AG20443 (cell line): ENCODE measurements at places on chromosomes 7 and 10.

GRCh38 chr10:99396471-99396870 lies 34.0 kb downstream of the GOT1 start:
- peak; percentile 25 for DNase-seq

DNA sequence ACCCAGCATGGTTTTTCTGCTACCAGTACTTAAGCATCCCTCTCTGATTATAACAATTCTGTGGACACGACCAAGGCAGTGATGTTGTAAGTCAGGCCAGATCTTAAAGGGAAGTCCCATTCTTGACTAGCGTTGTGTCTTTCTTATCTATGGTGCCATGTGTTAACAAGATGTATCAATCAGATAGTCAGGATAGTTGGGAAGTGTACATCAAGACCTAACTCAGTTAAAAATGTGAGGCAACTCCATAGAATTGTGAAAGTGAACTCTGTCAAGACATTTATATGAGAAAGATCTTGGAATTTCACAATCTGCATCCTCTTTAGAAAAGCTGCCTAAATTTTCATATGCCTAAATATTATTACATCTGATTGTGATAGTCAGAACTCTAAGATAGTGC lies 341.7 kb upstream of the SEMA3D start:
- DNase-seq: no peak

GRCh38 chr7:99190359-99191009 lies 17.4 kb downstream of the KPNA7 start:
- no peak for DNase-seq

GRCh38 chr7:105001652-105002184 lies 12.3 kb upstream of the KMT2E start:
- DNase-seq: no peak

DNA sequence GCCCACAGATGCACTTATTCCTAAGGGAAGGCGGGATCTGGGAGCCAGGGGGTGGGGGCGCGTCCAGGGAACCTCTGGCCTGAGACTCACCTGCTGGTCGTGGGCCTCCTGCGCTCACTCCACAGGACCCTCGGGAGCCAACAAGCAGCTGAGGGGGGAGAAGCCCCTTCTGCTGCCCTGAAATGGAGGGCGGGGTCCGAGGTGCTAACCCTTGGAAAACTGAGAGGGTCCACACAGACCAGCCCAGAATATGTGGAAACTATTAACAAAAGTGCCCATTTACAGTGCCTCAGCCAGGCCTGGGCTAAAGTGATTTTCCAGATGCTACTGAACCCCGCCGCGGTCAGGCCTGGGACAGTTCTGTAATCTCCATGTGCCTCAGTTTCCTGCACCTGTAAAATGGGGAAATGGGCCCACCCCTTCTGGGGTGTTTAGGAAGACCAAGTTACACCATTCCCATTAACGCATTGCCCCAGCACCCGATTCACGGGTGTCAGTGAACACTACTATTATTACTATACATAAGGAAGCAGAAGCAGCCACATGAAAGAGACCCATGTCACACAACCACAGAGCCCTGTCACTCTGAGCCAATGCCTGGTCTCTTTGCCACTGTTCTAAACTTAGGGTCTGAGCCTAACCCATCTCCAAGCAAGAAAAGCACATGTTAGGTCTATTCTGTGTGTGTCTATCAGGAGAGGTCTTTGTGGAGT lies 630 bp upstream of the VSTM4 start:
- no peak for DNase-seq

DNA sequence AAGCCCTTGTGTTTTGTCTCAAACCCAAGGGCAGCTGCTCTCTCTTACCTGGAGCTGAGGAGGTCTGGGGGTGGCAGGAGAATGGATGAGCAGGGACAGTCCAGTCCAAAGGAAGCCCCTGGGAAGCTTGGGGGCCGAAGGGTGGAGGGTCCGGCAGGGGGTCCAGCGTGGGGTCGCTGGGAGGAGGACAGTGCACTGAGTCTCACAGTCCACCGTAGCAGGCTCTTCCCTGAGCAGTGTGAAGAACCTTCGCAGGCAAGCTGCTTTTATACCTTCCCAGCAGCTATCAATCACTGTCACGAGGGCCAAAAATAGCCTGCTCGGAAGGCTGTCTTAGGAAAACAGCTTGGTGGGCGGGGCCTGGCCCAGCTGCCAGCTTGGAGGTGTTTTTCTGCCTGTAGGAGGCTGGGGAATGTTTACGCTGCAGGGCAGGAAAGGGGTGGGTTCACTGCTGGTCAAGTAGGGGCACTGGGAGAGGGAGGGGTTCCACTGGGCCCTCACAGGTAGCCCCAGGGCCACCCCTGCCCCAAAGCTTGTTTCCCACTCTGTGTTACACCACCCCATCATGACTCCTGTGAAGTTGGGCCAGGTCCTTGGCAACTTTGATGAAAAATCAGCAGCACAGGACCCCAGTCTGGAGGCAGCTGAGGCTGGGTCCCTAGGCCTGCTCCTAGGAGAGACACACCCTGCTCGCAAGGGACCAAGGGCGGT lies at the start of gene DEPP1:
DEPP1 (minus strand) TSS at position 240 of the 711 bp plus-strand sequence. CDS start 779 bp downstream, outside the sequence.
- DNase-seq: peak; percentile 77

DNA sequence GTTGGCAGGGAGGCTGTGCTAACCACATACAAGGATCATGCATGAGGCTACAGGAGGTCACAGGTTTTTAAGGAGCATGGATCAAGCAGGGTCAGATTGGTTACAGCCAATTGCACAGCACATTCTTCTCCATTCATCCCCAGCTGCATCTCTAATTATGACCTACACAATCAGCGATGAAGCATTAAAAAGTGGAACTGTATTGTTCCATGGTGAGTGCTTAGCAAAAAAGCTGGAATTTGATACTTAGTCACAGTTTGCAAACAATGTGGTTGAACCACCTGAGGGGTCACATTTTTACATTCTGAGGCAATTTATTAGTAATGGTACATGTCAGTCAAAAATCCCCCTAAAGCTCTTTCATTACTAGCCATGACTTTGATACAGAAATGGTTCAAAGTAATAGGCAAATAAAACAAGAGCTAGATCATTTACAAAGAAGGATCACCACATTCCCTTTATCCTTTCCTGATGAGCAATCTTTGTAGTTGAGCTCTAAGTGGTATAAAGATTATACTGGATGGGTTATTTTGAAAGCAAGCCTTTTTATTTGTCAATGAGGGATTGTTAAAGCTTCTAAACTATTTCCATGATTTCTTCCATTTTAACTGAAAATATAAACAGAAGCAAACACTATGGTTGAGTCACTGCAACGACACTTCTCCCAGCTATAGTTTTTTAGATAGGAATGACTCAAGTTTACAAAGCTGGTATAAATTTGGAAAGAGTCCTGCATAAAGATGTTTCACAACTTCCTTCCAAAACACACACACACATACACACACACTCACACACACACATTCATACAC lies 217.8 kb upstream of the SEMA3A start:
- peak; percentile 64 for DNase-seq

- no peak for DNase-seq
Measured at GRCh38 chr7:103630318-103630717, 184.3 kb upstream of the SLC26A5 start.

GRCh38 chr10:28874210-28874609 lies 196.9 kb downstream of the BAMBI start:
- no peak for DNase-seq

GRCh38 chr10:60446851-60447250 lies 57.2 kb upstream of the ANK3 start:
- DNase-seq: peak; percentile 17

DNA sequence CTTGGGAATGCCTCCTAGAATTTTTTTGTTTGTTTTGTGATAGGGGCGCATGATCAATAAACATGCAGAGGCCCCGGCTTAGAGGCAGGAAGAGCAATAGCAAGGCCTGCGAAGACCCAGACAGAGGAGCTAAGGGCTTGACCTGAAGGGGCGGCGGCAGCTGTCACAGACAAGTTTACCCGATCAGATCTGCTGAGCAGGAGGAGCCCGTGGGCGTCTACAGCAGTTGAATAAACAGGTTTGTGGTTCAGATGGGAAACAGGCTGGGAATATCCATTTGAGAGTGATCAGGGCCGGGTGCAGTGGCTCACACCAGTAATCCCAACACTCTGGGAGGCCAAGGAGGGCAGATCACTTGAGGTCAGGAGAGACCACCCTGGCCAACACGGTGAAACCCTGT lies 126.0 kb upstream of the CALN1 start:
- no peak for DNase-seq

- DNase-seq: no peak
Measured at GRCh38 chr10:74674927-74675326, 151.5 kb upstream of the KAT6B start.

- peak; percentile 63 for DNase-seq
Measured at GRCh38 chr7:140621401-140622021, 19.1 kb downstream of the DENND2A start.

GRCh38 chr7:20244334-20245120 lies 27.3 kb upstream of the MACC1 start:
- DNase-seq: no peak

GRCh38 chr7:32022966-32023365 lies 47.2 kb downstream of the PDE1C start:
- DNase-seq: no peak

- no peak for DNase-seq
Measured at GRCh38 chr10:47240173-47240572, 59.8 kb upstream of the GDF10 start.

GRCh38 chr10:15588151-15588550 lies 131.6 kb downstream of the ITGA8 start:
- DNase-seq: no peak

GRCh38 chr7:70215491-70215890 lies 617.2 kb downstream of the AUTS2 start:
- DNase-seq: peak; percentile 65

DNA sequence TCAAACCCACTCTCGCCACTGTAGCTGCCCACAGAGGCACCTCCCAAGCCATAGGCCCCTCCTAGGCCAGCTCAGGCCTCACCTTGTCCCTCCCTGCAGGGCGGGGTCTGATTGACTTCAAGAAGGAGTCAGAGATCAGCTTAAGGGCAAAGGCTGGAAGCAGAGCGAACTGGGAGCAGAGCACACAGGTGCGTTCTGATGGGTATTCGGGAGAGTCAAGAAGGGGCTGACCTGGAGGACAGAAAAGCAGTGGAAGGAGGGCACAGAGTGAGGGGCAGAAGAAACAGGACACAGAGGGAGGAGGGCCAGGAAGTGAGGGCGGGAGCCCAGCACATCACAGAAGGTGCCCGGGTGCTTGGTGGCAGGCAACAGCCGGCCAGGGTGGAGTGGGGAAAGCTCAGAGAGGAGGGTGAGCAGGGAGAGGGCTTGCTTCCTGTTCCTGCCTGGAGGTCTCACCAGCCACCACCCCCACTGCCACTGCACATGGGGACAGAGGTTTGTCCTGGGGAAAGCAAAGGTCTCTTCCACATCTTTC lies at the start of gene AOC1:
AOC1 (plus strand) TSS at position 147 of the 535 bp plus-strand sequence. CDS start 3,954 bp downstream, outside the sequence.
- DNase-seq: no peak

GRCh38 chr10:498760-499435 lies 190.6 kb downstream of the DIP2C start:
- DNase-seq: no peak

GRCh38 chr10:128448796-128449195 lies 322.6 kb upstream of the MKI67 start:
- DNase-seq: no peak

DNA sequence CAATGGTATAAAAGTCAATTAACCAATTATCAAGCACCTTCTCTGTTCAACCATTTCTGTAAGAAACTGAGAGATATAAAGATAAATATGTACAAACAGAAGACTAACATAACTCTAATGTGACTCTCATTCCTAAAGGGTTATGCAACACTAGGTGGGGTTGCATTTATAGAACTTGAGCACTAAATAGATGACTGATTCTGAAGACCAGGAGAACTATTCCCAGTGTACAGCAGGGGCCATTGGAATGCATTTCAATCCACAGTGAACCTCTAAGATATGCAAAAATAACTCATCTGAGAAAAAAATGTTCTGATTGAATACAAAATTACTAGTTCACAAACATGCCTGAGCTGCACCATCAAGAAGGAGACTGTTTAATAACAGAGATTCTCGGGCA lies 341.2 kb upstream of the STEAP1 start:
- DNase-seq: no peak

GRCh38 chr10:48453451-48454301 lies 147.2 kb downstream of the MAPK8 start:
- DNase-seq: no peak

DNA sequence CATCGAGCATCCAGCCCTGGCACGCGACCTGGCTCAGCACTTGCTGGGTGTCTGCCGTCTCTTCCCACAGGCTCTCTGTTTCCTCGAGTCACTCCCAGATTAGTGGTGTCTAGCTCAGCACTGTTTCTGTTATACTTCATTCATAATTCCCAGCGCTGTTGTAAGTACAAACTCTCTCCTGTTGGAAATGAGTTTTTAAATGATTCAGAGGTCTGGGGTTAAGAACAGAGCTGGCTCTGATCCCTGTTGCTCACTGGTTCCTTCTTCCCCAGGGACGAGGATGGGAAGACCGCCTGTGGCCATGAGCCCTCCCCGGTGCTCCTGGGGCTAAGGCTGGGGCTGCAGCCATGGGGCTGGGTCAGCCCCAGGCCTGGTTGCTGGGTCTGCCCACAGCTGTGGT lies 17.3 kb upstream of the C10orf95 start:
- DNase-seq: no peak

GRCh38 chr10:88091490-88092061 lies 228.2 kb downstream of the PTEN start:
- no peak for DNase-seq

- DNase-seq: peak; percentile 90
Measured at GRCh38 chr10:122307669-122308416, 36.7 kb downstream of the BTBD16 start.

GRCh38 chr7:90595801-90596670 lies at the start of gene CDK14:
TSS of gene CDK14 (plus strand) at chr7:90596321. CDS start at chr7:90596628, 307 bp downstream.
- DNase-seq: peak; percentile 90

DNA sequence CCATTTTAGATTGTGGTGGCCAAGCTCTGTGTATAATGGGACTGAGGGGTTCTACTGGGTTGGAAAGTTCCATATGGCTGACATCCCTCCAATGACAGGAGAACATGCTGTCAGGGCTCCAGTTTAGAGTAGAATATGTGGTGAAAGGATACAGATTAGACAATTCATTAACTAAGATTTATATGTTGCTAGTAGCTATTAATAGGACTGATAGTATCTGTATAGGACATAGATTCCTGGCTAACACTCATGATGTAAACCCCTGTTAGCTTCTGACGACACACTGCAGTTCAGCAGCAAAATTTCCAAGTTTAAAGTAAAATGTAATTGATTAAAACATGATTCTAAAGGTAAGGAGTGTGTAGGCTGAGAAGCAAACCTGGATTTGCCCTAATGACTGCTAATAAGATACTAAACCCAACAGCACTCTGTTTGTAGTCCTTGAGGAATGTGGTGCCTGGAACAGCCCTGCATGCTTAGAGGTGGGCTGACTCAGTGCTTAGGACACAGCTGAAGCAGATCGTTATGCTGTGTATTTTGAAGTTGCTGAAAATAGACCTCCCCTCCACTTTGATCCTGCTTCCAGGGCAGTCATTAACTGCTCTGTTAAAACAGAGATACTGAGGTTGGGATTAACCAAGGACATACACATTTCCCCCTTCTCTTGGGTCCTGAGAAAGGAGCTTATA lies 1129.6 kb downstream of the SORCS3 start:
- DNase-seq: no peak

GRCh38 chr10:34555653-34556052 lies 259.4 kb downstream of the PARD3 start:
- no peak for DNase-seq
